ENCODE measurements at places on chromosomes 7 and 10.

DNA sequence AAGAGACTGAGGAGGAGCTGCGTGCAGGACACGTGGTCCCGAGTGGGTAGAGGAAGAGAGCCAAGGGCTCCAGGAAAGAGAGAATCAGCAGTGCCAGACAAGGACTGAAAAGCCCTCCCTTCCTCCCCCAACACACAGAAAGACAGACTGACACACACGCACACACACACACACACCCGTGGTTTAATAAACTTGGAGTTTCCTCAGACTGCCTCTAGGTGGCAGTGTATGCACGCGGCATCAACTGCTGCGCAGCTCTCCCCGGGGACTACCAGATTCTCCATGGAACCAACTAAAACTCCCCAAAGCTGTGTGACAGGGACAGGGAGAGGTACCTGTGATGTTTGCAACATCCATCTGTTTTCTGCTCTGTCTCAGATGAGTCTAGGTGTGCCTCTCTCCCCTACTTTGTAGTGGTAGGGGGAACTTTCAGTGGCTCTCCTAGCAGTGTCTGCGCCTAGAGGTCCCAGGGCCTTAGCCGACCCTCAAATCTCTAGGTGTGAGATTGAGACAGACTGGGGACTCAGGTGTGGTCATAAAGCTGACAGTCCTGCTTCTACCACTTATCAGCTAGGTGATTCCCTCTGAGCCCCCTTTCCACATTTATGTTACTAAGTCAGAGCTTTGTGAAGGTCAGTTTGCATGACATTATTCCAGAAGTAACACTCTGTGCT lies 9.3 kb upstream of the TSPAN14 start:
- DNase-seq = peak; percentile 73

DNA sequence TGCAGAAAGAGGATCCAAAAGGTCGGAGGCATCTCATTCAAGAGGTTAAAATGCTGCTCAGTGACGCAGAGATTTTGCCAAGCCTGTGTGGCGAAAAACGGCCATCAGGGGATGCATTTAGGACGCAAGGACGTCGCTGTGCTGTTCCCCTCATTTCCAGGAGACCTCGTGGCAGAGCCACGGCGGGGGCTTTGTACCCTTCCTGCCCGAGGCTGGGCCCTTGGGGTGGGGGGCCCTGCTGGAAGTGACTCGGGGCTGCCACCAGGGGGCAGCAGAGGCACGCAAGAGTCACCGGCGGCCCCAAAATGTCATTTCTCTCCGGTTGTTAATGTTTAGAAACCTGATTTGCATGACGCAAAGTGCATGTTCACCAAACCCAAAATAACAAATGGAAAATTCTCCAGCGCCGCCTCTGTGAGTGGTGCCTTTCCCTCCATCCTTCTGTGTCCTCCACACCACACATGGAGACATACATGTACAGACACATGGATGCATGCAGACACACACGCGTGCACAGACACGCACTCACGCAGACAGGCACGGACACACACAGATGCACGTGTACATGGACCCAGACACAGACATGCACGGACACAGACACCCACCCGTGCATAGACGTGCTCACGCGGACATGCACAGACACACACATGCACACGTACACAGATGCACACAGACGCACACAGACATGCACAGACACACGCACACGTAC lies 51.0 kb upstream of the NKX6-2 start:
- no peak for DNase-seq

DNA sequence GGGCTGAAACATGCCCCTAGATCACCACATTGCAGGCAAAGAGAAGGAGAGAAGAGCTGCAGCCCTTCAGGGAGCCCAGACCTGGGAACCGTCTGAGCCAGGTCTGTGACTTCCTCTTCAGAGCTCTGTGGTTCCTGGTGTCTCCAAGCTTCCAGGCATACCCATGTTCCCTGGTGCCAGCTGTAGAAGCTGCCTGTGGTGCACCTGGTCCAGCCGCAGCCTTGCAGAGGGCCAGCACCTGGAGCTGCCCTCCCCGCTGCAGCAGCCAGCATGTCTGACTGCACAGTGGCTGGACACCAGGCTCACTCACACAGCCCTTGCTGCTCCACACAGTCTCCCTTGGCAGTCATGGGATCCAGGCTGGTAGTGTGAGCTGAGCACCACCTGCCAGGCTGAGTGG lies 33.6 kb downstream of the C7orf25 start:
- no peak for DNase-seq

- no peak for DNase-seq
These were observed 51.7 kb downstream of the LAMB1 start for GRCh38 chr7:107951172-107951787.

DNA sequence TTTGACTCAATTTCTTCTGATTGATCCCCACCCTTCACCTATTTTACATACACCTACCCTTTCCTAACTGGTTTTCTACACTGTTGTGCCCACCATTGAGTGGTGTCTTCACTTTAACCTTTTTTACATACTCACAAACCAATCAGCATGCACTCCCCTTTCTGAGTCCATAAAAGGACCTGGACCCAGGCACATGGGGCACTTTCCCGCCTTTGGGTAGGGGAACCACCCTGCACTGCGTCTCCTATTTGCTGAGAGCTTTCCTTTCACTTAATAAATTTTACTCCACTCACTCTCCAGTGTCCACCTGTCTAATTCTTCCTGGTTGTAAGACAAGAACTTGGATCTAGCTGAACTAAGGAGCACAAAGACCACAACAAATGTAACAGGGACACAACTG lies 33.8 kb downstream of the ANKMY2 start:
- DNase-seq = no peak

DNA sequence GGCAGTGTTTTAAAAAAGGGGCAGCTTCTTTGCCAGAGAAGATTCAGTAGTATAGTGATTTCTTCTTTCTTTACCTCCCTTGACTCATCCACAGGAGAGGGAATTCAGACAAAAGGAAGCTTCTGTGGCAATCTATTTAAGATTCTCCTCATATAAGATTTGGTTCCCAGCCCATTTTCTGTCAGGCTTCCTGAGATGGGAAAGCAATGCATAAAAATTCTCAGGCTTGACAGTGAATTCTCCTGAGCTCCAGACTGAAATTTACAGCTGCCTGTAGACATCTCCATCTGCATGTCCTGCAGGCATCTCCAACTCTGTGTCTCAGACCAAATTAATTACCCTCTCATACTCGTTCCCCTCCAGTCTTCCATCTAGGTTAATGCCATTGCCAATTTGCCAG lies 72.8 kb downstream of the TSPAN12 start:
- DNase-seq = no peak

DNA sequence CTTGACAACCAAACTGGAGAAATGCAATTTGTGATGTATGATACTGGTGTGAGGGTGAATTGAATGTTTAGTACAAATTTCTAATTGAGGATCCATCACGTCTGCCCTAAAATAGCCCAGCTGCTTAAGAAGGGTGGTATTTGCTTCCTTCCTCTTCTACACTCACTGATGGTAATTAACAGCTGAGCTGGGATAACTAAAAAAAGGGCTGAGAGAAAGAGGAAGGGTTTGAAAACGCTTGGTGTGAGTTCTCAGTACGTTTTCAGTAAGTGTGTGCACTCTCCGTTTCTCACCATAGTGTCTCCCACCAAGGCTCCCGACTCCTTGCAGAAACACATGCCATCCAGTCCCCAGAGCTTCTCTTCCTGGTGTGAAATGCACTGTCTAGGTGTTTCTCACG lies 54.3 kb downstream of the MAP3K8 start:
- no peak for DNase-seq

GRCh38 chr10:133034092-133034491 lies 53.6 kb upstream of the ADGRA1 start:
- DNase-seq = no peak

DNA sequence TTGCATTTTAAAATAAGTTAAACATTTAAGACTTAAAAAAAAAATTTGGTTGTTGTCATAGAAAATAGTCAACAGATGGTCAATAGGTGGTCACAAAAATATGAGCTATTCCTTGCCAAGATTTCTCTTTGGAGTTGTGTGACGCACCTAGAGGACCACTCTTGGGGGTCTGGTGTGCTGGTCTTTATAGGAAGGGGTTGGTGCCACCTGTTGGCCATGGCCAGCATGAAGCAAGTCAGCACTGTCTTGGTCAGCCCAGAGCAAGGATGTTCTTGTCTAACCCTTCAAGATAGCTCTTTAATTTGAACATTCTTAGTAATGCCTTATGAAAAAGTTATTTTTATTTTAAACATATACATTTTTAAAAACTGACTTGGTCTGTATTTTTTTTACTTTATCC lies 267.9 kb upstream of the CNTNAP2 start:
- no peak for DNase-seq

DNA sequence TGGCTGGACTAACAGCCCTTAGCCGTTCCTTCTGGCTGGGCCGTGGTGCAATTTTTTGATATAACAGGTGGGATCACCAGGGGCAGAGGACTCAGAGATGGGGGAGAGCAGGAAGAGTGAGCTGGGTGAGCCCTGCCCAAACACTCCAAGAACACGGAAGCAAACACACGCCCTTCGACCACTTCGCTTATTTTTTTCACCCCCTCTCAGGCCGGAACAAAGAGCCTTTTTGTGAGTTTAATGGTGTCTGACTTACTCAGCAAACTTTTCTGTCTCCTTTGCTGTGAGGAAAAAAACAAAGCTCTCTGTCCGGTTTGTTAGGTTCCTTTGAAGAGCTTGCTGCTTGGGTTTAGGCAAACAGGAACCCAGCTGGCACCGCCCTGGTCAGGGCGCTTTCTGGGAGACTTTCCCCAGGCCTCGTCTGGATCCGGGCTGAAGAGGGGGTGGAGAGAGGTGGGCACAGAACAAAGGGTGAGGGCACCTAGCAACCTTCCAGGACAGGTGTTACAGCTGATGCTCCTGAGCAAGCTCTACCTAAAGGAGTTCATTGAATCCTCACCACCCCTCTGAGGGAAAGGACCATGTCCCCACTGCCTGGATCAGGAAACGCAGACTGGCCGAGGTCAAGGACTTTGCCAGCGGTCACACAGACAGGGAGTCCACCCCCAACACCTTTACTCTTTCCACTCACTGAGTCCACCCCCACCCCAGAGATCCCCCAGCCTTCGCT lies 23.3 kb downstream of the CALML3 start:
- no peak for DNase-seq

DNA sequence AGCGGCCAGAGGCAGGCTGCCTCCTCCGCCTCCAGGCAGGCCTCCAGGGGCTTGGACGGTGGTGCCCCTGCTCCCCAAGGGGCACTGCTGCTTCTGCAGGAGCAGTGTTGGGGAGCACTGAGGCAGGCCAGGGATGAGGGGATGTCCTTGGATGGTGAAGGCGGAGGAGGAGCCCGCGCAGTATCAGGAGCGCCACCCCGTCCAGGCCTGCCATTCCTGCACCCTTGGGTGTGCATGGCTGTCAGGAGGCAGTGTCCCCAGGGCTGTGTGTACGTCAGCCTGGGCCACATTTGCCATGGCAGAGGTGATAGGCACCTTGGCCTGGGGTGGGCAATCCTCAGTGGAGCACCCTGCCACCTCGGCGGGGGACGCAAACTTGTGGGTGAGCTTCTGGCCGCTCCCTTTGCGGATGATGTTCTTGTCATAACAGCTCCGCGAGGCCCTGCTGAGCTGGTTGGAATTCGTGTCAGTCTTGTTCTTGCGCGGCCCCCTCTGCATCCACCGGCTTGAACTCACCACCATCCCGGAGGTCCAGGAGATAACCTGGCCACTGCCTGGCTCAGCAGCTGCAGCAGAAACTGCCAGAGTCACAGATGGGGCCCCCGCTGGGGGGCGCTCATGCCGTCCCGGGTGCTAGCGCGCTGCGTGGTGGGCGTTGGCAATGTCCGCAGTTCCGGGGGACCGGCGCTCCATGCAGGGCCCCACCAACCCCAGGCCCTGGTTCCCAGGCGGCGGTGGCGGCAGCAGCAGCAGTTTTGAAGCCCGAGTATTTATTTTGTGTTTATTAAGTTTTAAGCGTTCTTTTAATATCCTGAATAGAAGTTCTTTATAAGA lies 182.3 kb upstream of the ADCY1 start:
- no peak for DNase-seq

DNA sequence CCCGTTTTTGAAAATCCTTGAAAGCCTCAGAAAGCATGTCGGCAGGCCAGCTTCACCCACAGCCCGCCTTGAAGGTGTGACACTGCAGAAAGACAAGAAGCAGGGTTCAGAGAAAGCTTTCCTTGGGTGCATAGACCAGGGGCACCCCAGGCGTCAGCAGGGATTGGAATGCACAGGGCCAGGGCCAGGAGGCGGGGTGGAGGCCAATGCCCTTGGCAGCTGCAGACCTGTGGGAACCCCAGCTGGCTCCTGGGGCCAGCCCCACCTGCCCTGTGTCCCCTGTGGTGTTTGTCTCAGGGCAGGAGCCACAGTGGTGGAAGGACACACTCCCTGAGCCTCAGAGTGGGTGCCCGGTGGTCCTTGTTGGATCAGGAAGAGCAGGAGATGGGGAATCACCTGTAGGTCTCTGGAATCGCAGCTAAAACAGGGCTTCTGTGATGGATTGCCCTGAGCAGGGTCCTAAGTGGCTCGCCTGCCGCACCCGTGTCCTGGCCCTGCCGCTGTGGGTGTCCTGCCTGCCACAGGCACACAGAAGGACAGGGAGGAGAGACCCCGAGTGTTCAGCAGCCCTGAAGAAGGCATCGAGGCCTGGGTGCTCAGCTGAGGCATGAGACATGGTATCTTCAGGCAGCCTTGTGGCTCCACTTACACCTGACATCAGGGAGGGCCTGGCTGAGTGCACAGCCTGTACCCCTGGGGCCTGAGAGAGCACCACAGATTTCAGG lies 32.5 kb downstream of the ANXA8 start:
- DNase-seq = no peak

DNA sequence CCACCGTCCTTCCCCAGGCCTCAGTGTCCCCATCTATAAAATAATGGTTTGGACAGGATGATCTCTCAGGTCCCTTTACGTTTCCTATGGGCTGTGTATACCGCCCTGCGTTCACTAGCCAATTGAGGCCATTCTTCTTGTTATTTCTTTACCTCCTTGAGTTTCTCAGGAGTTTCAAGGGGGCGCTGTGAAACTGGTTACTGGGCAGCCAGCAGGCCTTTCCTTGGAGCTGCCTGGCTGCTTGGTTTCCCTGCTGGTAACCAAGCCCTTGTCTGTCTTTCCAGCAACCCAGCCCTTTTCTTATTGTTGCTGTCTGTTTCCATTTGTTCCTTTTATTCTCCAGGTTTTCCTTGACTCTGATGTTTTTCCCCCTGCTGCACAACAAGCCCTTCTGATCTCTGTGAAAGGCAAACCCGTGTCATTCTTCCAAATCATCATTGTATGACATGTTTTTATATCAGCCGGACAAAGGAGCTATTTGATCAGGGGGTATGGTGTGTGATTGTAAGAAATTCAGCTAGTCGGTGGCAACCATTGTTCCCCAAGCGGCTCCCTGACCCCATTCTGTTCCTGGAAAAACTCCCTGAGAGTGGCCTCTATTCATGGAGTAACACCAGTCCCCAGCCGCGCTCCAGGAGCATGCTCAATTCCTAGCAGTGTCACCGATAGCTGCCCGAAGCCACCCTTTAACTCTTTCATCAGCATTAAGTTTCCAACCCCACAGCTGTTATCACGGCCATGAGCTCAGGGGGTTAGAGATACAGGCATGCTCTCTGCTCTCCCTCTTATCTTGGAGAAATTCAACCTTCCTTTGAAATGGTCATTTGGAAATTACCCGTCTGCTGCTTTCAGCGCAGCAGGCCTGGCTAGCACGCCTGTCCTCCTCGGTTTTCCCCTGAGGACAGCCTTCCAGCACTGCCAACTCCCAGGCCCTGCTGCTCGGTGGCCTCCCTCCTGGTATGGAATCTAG lies 26.6 kb downstream of the FGF8 start:
- DNase-seq = no peak
